ENCODE measurements at places on chromosomes 4 and X.

DNA sequence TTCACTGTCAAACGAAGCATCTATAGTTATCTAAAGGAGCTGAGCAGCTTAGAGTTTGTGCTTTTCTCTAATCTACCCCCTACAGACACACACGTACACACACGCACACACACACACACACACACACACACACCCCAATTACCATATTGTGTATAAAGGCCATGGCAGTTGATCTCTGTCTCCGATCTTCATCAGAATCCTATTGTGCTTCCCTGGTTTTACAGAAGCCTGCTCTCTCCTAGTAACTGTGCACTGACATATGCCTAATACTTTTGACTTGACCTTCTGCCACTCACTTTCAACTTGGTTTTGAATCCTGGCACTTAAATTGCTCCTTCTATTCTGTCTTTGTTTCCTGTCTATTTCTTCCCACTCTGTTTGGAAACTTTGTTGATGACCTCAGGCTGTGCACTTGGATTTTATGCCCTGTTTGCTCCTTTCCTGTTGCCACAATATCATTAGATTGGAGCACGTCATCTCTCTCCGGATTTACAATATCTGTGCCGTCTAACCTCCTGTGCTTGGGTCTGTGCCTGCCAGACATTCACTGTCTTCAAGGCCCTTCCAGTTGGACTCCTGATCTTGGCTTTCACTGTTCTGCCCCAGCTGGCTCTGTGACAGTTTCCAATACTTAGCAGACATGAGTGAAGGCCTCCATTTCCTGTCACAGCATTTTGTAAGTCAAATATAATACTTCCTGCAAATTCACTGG, 928.1 kb downstream of the FAT4 start:
- DNase-seq = no peak

- DNase-seq = no peak
These were observed 6.1 kb upstream of the ABLIM2 start for GRCh38 chr4:8164687-8165086.

- no peak for DNase-seq
These were observed 38.9 kb downstream of the WDR1 start for GRCh38 chr4:10077483-10078335.

DNA sequence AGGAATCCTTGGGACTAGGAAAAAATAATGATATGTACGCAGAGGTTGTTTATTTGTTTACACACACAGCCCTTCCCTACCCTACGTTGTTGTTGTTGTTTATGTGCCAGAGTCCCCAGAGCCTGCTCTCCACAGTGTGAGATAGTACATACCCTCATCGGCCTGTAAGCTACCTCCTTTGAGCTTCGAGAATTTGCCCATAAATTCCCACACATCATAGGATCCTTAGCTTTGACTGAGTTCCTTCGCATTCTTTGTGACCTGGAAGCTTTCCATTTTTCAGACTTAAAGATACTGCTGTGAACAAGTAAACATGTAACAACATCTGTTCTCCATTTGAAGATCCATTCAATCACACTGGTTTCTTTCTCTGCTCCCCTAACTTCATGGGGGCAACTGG, 114.5 kb downstream of the IRF2 start:
- DNase-seq = no peak

GRCh38 chr4:83837614-83838308, 301.9 kb downstream of the GPAT3 start:
- DNase-seq = no peak

GRCh38 chr4:124032035-124032434, 635.4 kb downstream of the SPRY1 start:
- DNase-seq = no peak

DNA sequence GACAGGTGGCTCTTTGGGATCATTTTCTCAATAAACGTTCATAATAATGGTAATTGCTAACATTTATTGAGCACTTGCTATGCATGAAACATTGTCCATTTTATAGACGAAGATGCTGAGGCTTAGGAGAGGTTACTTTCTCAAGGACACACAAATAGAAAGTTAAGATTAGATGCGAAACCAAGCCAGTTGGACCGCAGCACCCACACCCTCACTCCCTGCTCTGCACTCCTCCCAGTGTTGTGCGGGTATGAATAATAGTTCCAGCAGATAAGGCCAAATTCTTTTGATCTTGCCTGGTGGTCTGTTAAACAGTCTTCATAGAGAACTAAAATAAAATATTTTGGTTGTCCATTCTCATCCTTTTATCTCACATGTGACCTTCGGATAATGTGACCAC, 85.0 kb upstream of the BEND4 start:
- DNase-seq = no peak

DNA sequence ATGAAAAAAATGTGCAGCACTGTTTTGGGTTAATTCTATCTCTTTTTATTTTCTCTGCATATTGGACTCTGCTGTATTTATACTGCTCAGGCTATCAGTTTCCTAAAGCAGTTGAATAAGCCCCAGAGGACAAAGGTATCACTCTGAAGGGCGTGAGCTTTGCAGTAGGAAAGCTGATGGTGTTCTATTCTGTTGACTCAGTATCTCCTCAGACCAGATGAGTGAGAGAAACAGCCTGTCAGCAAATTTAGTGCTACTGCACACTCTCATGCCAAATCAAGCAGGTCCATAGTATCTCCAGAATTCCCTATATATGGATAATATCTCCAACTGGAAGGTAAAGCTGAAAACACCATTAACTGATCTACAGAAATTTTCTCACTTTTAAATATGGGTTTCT, 132.3 kb upstream of the UGT8 start:
- DNase-seq = no peak
